Lower lobe of right lung (tissue), 2 donors: ENCODE measurements at places on chromosomes 16 and 17.

- DNase-seq: no peak
Observed at GRCh38 chr17:21283482-21284318, 811 bp upstream of the MAP2K3 start.

DNA sequence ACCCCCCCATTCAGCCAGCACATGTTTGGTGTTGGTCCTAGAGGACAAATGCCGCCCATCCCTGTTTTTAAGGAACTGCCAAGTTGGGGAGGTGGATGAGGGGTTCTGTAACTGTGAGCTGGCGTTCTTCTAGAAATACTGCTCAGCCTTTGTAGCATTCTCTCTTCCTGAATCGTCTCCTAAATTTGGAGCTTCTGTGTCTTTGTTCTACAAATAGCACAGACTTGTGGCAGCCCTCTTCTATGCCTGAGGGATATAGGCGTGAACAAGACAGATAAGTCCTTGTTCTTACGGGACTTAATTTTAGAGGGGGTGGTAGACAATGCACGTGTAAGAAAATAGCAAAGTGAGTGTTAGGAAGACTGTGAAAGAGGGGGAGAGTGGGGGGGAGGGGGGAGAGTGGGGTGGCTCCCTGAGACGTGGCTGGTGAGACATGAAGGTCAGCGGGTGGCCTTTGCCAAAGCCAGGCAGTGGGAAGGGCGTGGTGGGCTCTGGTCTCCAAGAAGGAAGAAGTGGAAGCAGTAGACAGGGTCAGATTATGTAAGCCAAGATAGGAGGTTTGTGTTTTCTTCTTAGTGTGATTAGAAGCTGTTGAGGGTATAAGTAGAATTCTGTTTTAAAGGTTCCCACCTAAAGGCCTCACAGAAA lies 9.9 kb downstream of the MFSD11 start:
- no peak for DNase-seq

GRCh38 chr17:76659928-76660655 lies 16.5 kb upstream of the ST6GALNAC1 start:
- DNase-seq: no peak

DNA sequence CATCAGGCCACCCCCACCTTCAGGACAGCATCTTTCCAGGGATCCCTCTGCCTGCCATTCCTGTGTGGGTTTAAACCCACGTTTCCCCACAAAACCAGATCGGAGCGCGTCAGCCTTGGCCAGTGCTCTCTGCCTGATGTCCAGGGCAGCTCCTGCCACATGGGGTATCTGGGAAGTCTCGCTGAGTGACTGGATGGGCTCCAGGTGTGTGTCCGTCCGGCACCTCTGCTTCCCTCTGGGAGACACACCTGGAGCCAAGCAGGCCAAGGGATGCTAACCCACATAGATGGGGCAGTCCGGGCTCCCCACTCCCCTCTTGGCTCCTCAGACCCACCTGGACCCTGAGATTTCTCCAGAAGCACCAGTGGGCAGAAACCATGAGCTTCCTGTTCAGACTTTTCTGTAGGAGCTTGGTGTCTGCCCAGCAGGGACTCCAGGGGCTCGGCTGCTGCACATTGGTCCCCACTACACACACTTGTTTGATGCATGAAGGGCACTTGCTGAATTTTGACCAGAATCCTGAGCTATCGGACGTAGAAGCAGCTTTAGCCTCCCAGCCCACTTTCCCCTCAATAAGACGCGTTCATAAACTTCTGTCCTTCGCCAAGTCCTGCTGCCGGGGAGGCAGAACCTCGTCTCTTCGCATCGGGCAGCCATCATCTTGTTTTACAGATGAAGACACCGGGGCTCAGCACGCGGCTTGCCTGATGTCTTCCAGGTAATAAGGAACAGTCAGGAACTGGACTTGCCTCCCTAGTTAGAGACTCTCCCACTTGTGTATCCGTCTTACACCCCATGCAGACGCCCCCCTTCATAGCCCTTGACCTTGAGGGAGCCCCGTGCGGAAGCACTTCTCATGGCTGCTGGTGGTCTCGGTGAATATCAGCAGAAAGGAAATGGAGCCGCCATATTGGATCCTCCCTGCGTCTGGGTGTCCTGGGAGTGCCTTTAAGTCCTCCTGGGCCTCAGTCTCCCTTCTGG lies 91.6 kb upstream of the ZNF469 start:
- DNase-seq: no peak

DNA sequence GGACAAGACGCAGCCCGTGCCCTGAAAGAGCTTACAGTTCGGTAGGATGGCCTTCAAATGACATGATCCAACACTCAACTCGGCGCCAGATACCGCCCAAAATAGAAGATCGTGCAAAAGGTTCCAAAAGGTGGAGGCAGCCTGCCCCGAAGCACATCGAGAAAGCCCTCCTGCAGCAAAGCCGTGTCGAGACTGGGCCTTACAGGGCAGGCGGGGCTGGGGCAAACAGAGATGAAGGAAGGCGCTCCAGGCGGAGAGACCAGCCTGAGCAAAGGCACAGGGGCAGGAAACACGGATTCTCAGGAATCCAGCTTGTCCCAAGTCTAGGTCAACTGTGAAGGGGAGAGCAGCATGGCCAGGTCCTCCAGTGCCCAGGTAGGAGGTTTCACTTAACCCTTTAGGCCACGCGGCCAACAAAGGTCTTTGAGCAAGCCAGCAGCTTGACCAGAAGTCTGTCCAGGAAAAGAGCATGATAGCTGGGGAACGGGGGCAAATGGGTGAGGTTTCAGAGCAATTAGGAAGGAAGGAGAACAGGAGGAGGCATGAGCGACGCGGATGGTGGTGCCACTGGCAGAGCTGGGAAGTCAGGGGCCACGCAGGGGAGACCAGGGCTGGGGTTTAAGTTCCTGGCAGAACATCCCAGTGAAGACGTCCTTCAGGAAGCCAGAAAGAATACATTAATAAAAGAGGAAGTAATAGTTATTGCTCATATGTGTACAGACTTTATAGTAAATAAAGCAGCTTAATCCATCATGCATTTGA lies 21.2 kb upstream of the EIF1 start:
- peak; percentile 49 for DNase-seq

DNA sequence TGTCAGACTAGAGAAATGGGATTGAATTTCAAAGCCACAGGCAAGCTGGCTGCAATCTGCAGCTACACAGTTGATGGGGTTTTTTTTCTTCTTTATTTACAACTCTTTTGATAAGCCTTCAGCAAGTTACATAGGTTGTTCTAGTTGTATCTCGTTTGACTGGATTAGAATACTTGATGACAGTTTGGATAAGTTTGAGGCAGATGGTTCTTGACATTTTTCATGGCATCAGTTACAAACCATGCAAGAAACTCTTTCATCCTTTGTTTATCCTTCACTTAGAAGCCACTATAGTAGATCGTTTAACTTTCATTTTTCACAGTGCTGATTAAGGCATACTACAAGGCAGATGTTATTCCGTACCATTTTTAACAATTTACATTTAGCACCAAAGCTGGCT lies 238.9 kb downstream of the TOX3 start:
- no peak for DNase-seq

GRCh38 chr16:3774156-3774767 lies 56.9 kb upstream of the TRAP1 start:
- DNase-seq: no peak

DNA sequence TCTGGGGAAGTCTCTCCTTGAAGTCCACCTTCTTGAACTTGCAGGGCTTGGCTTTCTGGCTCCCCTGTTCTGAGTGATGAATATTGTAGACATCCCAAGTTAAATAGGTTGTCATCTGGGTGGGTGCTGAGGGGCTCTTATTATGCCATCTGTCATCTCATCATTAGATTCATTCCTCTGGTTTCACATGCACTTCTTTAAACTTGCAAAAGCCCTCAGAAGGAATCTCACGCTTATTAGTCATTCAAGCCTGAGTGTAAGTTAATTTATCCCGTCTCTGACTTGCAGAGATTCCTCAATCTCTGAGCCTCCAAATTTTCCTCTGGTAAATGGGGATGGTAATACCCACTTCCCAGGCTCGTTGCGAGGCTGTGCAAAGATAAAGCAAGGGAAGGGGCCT lies 5.7 kb downstream of the MGAT5B start:
- no peak for DNase-seq

DNA sequence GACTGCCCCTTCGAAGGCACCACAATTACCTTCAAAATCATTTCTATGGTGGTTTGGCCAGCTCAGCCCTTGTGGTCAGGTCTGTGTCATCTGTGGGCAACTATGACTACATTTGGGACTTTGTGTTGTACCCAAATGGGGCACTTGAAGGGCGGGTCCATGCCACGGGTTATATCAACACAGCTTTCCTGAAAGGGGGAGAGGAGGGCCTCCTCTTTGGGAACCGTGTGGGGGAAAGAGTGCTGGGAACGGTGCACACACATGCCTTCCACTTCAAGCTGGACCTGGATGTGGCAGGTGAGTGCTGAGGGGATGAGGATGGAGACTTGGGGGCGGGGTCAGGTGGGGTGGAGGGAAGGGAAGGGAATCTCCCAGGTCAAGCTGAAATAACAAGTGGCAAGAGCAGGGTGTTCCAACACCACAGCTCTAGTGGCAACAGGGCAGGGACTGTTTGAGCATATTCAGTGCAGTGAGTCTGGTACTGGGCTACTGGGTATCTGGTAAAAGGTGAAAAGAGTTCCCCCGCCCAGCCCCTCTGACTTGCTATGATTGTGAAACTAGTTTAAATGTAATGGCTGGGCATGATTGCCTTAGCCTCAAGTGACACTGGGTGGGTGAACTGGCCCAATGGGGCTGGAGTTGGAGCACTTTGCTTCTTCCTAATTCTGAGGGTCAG lies 1.7 kb downstream of the AOC2 start:
- no peak for DNase-seq

DNA sequence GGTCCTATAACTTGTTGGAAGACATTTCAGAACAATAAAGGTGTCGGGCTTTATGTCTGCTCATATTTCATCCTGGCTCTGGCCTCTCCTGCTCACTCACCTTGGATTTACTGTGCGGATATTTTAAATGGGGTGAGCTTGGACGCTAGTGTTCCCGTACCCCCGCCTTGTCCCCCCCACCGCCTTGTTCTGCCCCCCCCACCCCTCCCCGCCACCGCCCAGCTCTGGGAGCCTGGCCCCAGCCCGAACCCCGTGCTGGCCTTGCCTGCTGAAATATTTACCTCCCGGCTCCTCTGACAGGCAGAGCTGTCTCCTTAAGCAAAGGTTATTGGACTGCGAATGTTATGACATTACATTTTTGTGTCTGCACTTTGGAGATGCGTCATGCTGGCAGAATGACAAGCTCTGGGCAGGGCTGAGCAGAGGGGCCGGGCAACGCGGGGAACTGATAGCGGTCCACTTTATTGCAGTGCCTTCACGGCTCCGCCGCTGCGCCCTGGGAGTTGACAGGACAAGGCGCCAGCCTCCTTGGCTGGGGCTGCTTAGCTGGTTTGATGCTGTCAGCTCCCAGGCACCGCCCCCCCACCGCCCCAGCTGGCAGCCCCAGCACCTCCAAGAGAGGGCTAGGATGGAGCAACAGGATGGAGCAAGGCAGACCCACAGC lies 222.5 kb upstream of the GSE1 start:
- DNase-seq: peak; percentile 59

DNA sequence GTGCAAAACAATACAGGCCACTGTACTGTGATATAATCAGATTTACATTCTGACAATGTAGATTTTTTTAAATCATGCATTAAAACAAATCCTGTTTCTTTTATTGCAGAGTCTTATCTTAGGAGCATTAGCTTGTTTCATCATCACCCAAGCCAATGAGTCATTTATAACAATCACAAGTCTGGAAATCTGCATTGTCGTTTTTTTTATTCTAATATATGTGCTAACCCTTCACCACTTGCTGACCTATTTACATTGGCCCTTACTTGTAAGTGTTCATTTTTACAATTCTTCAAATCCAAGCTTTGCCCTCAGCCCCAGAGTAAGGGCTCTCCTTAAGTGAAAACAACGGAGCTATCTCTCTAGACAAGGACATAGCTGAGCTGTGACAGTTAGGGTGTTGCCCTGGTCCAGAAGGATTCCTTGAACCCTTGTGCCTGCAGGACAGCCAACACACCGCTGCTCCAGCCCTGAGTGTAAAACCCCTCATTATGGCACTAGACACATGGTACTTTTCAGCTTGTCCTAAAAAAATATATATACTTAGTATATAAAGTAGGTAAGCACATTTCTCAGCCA lies 3.7 kb downstream of the CMTM1 start:
- no peak for DNase-seq

DNA sequence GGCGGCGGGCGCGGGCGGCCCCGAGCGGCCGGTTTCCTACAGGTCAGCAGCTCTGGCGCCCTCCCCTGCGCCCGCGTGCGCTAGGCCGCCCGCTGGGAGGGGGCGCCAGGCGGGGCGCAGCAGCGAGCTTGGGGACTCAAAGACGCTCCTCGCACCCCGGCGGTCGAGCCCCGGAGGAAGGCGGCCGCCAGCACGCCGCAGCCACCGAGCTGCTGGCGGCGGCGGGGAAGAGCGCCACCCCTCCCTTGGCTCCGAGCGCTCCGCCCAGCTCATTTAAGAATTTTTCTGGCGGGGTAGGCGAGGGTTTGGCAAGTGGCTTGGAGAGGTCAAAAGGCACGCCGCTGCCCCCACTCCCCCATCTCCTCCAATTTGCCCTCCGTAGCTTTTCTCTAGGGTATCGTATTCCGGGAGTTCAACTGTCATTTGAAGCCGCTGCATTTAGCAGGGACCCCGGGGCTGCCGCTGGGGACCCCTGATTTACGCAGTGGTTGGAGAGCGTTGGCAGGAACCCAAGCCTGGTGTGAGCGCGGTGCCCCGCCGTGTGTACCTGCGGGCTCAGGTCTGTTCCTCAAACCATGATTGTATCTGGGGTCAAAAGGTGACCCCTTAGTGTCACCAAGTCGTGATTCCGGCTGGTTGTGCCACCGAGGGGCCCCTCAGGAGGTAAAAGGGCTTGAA lies 59.5 kb upstream of the GSE1 start:
- DNase-seq: peak; percentile 85

DNA sequence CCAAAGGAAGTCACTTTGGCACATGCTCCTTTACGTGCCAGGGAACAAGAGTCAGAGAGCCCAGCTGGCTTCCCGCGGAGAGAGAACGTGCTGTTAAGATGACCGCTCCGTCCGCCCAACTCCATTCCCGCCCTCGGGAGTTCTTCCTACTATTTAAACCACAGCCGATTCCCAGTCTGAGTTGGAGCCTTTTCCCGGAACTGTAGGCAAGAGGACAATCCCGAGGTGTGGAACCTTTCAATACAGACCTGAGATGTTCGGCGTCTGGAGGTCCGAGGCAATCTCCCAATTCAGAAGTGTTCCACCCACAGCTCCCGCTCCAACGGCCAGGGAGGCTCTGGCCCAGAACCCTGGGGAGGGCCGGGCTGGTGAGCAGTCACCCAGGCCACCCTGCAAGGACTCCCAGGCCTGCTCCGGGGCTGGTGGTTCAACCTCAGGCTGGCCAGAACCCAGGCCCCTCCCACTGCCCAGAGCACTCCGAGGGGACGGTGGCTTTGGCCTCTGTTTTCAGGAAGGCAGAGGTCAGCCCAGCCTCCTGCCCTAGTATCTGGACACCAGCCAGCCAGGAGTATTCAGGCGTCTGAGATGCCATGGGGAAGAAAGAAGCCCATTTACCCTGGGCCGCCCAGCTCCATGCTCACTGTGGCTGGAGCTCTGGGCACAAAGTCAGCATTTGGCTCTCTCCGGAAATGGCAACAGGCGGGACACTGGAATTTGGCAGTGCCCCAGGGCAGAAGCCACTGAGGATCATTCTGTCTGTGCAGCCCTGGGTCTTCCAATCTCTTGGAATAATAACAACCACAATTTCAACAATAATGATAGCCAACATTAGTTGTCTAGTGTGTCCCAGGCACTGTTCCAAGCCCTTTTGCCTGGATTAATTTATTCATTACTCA lies 21.4 kb downstream of the EMP2 start:
- peak; percentile 68 for DNase-seq

GRCh38 chr17:7124923-7125322 lies 10.3 kb upstream of the ASGR2 start:
- no peak for DNase-seq
